Fibroblast of lung (primary cell): ENCODE measurements at places on chromosomes 4 and X. TPM values are rescaled to one million over a fixed set of nuclear protein-coding genes. Genes with fewer than 3 reads are reported as not detected.
A peak's percentile ranks its signal among the peaks of the same experiment; 100 is the strongest.

- no peaks in the 10 kb centered on the region for H3K4me1 ChIP-seq
- H3K4me3 ChIP-seq: no peak overlapping the region
- H3K36me3 ChIP-seq: no peaks in the 10 kb centered on the region
- no peak overlapping the region for H3K27ac ChIP-seq
- no peaks in the 10 kb centered on the region for H3K27me3 ChIP-seq
These were observed 474.3 kb downstream of the FAT4 start for GRCh38 chr4:125789023-125789422.

DNA sequence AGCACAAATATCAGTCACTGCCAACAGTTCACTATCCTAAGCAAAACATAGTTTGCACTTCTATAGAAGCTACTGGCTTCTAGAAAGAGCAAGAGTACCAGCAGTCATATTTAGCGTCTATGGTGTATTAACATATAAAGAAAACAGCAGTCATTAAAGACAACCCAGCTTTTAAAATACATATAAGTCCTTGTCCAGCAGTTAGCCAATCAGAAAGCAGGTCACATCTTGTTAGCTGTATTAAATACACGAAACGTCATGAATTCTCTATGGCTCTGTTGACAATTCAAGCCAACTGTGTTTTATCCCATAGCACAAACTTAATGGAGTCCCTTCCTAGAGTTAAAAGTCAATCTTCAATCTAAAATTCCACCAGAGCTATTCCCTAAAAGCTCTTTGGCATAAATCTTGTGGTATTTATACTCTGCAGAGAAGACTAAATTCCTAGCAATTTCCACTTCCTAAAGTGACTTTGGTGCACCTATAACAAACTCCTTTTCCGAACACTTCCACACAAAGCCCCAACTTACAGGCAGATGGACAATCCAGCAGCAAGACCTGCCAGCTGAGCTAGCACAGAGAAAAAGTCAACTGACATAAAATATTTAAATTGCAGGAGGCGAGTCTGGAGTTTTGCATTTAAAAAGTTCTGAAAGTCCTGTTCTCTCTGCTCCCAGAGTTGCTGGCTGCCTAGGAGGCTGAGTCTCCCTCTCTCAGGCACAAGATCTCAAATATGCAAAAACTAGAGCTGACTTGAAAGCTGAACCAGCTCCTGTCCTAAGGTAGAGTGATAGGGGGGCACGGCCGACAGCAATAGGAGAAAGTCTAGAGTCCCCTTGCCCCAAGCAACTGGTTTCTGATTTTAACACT is 1.3 kb downstream of the LDB2 start:
- H3K27ac ChIP-seq: peak overlapping the region; percentile 63
- DNase-seq: peak; percentile 79
- H3K4me3 ChIP-seq: peak overlapping the region; percentile 78
- peaks cover 6% of the 10 kb centered on the region for H3K4me1 ChIP-seq

The DCAF12L2 gene
- total RNA-seq: under 0.01 TPM in 1 of 2 replicates, not detected in the other

The ATOH1 gene
- not detected in 2 replicates for total RNA-seq

DNA sequence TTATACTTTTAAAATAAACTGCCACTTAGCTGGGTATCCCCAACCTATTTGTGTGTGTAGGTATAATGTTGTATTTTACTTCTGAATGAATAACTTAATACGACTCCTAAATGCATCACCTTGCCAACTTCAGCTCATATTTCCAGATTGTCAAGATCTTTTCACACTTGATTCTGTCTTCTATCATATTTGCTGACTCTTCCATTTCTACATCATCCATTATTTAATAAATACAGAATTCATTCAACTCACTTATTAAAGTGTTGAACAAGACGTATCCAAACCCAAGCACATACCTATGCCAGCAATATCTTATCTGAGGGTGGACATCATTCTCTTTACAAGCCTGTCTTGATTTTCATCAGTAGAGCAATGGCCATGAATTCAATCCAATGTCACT is 91.2 kb upstream of the FAM47C start:
- no peaks in the 10 kb centered on the region for H3K27me3 ChIP-seq
- DNase-seq: no peak
- H3K27ac ChIP-seq: no peak overlapping the region
- H3K36me3 ChIP-seq: no peaks in the 10 kb centered on the region
- H3K4me1 ChIP-seq: no peaks in the 10 kb centered on the region

DNA sequence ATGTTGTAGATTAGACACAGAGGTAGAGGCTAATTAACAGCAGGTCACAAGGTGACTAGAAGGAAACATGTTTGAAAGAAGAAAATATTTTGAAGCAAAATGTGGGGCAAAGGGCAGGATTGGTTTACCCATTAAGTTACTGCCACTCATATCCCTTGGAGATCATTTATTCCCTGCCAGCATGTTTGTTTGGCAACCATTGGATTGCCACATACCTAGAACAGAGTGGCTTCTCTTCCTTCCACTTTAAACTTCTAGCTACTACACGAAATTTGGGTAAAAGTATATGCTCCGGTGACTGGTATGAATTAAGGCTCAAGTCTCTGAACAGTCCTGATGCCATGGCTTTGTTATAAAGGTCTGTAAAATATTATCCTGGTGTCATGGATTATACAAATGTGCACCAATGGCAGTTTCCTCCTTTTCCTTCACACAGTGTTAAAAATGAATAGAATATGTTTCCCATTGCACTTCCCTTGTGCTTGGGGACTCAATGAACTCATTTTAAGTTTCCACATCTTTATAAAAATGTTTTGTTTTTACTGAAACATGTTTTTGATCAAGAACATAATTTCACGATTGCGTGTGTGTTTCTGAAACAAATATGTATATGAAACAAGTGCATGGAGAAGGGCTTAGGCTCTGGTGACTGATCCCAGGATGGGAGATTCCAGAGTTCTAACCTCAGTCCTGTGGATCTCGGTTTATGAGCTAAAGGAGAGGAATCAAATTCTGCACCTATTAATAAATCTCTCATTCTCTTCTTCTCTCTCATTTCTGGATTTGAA is 12.3 kb downstream of the BMP3 start:
- DNase-seq: no peak
- no peaks in the 10 kb centered on the region for H3K36me3 ChIP-seq
- H3K4me3 ChIP-seq: no peak overlapping the region
- H3K27ac ChIP-seq: no peak overlapping the region
- H3K4me1 ChIP-seq: no peaks in the 10 kb centered on the region
- no peaks in the 10 kb centered on the region for H3K27me3 ChIP-seq

The SPANXB1 gene
- not detected in 2 replicates for total RNA-seq

- no peak overlapping the region for H3K4me3 ChIP-seq
- no peaks in the 10 kb centered on the region for H3K27me3 ChIP-seq
- no peaks in the 10 kb centered on the region for H3K36me3 ChIP-seq
- no peak for DNase-seq
- H3K27ac ChIP-seq: no peak overlapping the region
- no peaks in the 10 kb centered on the region for H3K4me1 ChIP-seq
These were observed 361.1 kb downstream of the MID1IP1 start for GRCh38 chrX:39162322-39162735.

DNA sequence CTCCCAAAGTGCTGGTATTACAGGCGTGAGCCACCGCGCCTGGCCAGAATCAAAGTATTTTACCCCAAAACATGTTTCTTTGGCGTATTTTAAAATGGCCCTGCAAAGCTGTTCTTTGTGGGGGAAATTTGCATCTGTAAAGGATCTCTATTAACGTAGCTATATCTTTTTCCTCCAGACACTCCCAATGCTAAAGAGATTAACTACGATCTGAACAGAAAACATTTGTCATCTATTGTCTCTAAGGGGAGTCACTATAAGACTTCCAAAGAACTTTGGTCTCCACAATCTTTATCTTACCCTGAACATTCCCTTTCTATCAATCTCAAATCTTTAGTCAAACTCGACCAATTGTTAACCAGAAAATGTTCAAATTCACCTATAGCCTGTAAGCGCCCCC is 19.1 kb upstream of the PDS5A start:
- no peak for DNase-seq
- H3K36me3 ChIP-seq: no peaks in the 10 kb centered on the region
- H3K27ac ChIP-seq: no peak overlapping the region
- no peak overlapping the region for H3K4me3 ChIP-seq
- no peaks in the 10 kb centered on the region for H3K4me1 ChIP-seq
- H3K27me3 ChIP-seq: no peaks in the 10 kb centered on the region

The PGAM4 gene
- total RNA-seq: not detected in 2 replicates

- no peaks in the 10 kb centered on the region for H3K36me3 ChIP-seq
- H3K27ac ChIP-seq: no peak overlapping the region
- H3K4me1 ChIP-seq: no peaks in the 10 kb centered on the region
- DNase-seq: no peak
- no peak overlapping the region for H3K4me3 ChIP-seq
- H3K27me3 ChIP-seq: no peaks in the 10 kb centered on the region
These were observed 646.7 kb downstream of the PDHA2 start for GRCh38 chr4:96486563-96486962.

DNA sequence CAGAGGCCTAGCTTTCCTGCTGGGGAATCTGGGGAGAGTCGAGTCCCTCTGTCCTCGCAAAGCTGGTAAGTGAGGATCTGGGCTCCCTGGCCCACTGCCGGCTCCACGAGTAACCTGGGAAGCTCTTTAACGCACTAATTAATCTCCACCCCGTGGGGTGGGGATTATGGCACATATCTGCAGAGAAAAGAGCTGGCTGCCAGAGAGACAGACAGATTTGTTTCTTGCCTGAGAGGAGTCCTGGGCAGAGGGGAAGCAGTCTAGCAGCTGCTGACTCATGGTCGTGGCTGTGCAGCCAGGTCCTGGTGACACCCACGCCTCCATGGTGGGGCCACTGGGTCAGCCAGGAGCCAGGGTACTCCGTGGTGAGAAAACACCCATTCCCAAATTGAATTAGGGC is 14.0 kb downstream of the SORCS2 start:
- H3K36me3 ChIP-seq: no peaks in the 10 kb centered on the region
- peak; percentile 37 for DNase-seq
- peaks cover 15% of the 10 kb centered on the region for H3K4me1 ChIP-seq
- no peak overlapping the region for H3K4me3 ChIP-seq

GRCh38 chr4:82820689-82821088 is 22.1 kb upstream of the SCD5 start:
- no peak overlapping the region for H3K4me3 ChIP-seq
- no peak overlapping the region for H3K27ac ChIP-seq
- DNase-seq: no peak
- H3K36me3 ChIP-seq: peaks cover 20% of the 10 kb centered on the region
- H3K4me1 ChIP-seq: no peaks in the 10 kb centered on the region

GRCh38 chr4:74167585-74167984 is 9.7 kb downstream of the MTHFD2L start:
- no peaks in the 10 kb centered on the region for H3K27me3 ChIP-seq
- H3K4me1 ChIP-seq: no peaks in the 10 kb centered on the region
- no peak for DNase-seq
- no peak overlapping the region for H3K4me3 ChIP-seq

The HMX1 gene
- not detected in 2 replicates for total RNA-seq

The PCDH18 gene
- 163 and 542 TPM in 2 replicates for total RNA-seq

GRCh38 chr4:6999172-7000086 is 43.7 kb upstream of the TADA2B start:
- no peak overlapping the region for H3K4me3 ChIP-seq
- no peak overlapping the region for H3K27ac ChIP-seq
- no peaks in the 10 kb centered on the region for H3K27me3 ChIP-seq
- peaks cover 13% of the 10 kb centered on the region for H3K36me3 ChIP-seq

- no peaks in the 10 kb centered on the region for H3K4me1 ChIP-seq
- DNase-seq: no peak
- H3K27ac ChIP-seq: no peak overlapping the region
- no peaks in the 10 kb centered on the region for H3K27me3 ChIP-seq
These were observed 29.1 kb upstream of the ANAPC4 start for GRCh38 chr4:25347971-25348370.

GRCh38 chr4:15729910-15730533 is 27.2 kb downstream of the BST1 start:
- no peak overlapping the region for H3K4me3 ChIP-seq
- no peaks in the 10 kb centered on the region for H3K4me1 ChIP-seq
- DNase-seq: peak; percentile 60
- H3K36me3 ChIP-seq: no peaks in the 10 kb centered on the region
- no peak overlapping the region for H3K27ac ChIP-seq

- no peaks in the 10 kb centered on the region for H3K27me3 ChIP-seq
- H3K4me1 ChIP-seq: no peaks in the 10 kb centered on the region
- no peak for DNase-seq
- H3K36me3 ChIP-seq: no peaks in the 10 kb centered on the region
- no peak overlapping the region for H3K4me3 ChIP-seq
These were observed 31.8 kb upstream of the MTM1 start for GRCh38 chrX:150536455-150537116.

- no peaks in the 10 kb centered on the region for H3K4me1 ChIP-seq
- no peaks in the 10 kb centered on the region for H3K27me3 ChIP-seq
- H3K36me3 ChIP-seq: no peaks in the 10 kb centered on the region
These were observed 431.8 kb downstream of the KCTD8 start for GRCh38 chr4:44016570-44017421.

DNA sequence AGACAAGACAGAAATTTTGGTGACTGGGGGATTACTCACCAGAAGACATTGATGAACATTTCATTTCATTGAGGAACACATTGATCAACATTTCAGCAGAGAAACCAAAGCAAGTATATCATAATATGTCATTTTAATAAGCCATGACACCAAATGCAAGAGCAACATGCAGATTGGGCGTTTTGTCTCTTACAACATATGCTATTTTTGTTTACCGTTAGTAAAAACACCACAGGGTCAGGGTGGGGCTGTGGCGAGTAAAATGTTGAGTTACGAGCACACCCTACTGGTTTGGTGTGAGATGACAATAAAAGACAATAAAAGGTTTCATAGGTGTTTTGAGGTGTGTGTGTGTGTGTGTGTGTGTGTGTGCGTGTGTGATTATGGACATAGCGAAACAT is 294.5 kb downstream of the PDGFC start:
- peak; percentile 31 for DNase-seq
- no peaks in the 10 kb centered on the region for H3K4me1 ChIP-seq
- no peak overlapping the region for H3K27ac ChIP-seq
- H3K4me3 ChIP-seq: no peak overlapping the region

- no peaks in the 10 kb centered on the region for H3K4me1 ChIP-seq
- H3K36me3 ChIP-seq: no peaks in the 10 kb centered on the region
- H3K27ac ChIP-seq: no peak overlapping the region
These were observed 5.7 kb downstream of the P2RY8 start for GRCh38 chrX:1531096-1531890.

- no peaks in the 10 kb centered on the region for H3K27me3 ChIP-seq
- no peaks in the 10 kb centered on the region for H3K36me3 ChIP-seq
- H3K4me3 ChIP-seq: no peak overlapping the region
- no peak overlapping the region for H3K27ac ChIP-seq
- DNase-seq: no peak
- no peaks in the 10 kb centered on the region for H3K4me1 ChIP-seq
These were observed 16.4 kb downstream of the BANK1 start for GRCh38 chr4:101806914-101807313.
